ENCODE measurements at places on chromosomes 13 and 19. TPM values are rescaled to one million over a fixed set of nuclear protein-coding genes. Genes with fewer than 3 reads are reported as not detected.

The NLRP9 gene
- total RNA-seq, result not detected

The CFAP97D2 gene
- not detected for total RNA-seq

- no peak for DNase-seq
- no peak overlapping the region for H3K27ac ChIP-seq
- H3K36me3 ChIP-seq, result no peaks in the 10 kb centered on the region
- peaks cover 54% of the 10 kb centered on the region for H3K27me3 ChIP-seq
- H3K4me1 ChIP-seq, result peaks cover 9% of the 10 kb centered on the region
Measured at GRCh38 chr13:112638919-112639318, 50.9 kb upstream of the ATP11A start.

- H3K27me3 ChIP-seq, result peaks cover 49% of the 10 kb centered on the region
- no peaks in the 10 kb centered on the region for H3K4me1 ChIP-seq
- DNase-seq, result no peak
- no peaks in the 10 kb centered on the region for H3K36me3 ChIP-seq
Measured at GRCh38 chr19:392375-392970, 16.5 kb downstream of the C2CD4C start.

DNA sequence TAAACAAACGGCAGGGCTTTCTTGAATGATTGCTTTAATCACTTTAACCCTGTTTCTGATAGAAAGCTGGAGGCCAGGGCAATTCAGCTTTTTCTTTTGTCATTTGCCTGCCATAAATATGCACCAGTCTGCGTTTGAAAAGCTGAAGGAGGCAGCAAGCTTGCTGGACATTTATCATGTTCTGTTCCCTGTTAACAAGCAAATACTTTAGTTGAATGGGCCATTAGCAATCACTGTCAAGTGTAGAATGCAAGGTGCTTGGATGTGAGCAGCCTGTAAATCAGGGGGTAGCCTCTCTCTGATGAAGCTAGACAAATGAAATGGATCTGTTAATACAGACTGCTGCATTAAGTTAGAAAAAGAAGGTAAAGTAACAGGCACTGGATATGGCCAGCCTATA, 7.6 kb downstream of the EFNB2 start:
- no peak overlapping the region for H3K27ac ChIP-seq
- no peaks in the 10 kb centered on the region for H3K36me3 ChIP-seq
- no peak for DNase-seq
- H3K4me3 ChIP-seq, result no peak overlapping the region
- H3K27me3 ChIP-seq, result no peaks in the 10 kb centered on the region

All from HepG2 (cell line).